ENCODE measurements at places on chromosomes 3 and 15.

DNA sequence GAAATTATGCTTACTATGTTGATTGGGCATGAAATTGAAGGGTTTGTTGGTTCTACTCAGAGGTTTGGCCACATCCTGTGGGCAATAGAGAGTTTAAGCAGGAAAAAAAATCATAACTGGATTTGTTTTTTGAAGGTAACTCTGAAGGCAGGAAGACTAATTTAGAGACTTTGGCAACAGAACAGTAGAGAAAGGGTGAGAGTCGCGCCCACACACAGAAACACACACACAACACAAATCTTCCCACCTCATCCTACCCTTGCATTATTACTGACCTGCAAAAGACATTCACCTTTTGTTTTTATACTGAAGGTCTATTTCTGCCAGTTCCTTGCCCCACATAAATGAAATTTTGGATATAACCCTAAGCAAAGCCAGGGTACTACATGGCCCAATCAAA lies 270.6 kb downstream of the TBL1XR1 start:
- no peak for DNase-seq

DNA sequence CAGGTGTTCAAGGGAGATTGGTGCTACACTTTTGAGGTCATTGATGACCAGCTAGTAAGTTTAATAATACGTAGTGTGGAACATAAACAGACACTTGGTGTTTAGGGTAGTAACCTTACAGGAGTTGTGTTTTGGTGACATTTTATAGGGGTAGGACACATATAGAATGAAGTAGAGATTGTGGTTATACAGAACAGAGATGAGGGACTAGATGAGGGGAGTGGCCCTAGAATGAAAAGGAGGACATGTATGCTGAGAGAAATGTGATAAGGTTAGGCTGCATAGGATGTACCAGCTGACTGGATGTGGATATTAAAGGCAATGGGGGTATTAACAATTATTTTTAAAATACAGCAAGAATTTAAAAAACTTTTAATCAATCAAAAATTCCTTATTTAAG lies 8.0 kb downstream of the MBNL1 start:
- DNase-seq, result no peak

GRCh38 chr15:35956056-35956455 lies 410.1 kb upstream of the DPH6 start:
- DNase-seq, result no peak

DNA sequence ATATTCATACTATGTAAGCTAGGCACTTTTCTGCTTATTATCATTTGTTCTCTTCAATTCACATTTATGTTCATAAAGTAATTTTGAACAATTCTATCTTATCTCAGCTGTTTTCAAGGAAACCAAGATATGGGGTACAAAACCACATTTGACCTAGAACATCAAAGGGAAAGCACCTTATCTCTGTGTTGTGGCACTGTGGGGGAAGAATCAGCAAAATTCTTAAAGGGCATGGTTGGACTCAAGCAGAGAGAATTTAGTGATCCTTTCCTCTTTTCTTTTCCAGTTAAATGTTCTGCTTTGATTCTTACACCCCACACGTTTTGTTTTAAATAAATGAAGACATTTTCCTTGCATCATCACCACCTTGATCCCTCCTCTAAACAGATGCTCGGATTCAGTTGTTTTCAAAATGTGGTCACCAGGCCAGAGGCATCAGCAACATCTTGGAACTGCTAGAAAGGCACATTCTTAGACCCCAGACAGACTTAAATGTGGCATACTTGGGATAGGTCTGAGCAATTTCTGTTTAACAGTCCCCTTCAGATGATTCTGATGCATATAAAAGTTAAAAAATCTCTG lies 128.4 kb upstream of the TP63 start:
- no peak for DNase-seq

DNA sequence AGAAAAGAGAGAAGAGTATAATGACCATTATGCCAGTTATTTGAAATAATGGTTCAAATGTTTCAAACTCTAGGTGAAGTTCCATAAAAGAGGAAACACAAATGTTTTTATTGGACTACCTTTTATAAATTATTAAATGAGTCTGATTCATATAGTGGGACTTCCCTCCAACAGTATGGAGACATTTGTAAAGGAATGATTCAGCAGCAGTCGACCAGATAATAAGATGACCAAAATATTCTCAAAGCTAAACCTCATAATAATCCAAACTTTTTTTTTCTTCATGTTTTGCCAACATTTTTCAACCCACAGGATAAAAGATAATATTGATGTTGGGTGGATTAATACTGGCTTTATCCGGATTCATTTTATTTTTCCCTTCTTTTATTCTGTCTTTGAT lies 18.8 kb downstream of the TIPARP start:
- DNase-seq, result no peak

DNA sequence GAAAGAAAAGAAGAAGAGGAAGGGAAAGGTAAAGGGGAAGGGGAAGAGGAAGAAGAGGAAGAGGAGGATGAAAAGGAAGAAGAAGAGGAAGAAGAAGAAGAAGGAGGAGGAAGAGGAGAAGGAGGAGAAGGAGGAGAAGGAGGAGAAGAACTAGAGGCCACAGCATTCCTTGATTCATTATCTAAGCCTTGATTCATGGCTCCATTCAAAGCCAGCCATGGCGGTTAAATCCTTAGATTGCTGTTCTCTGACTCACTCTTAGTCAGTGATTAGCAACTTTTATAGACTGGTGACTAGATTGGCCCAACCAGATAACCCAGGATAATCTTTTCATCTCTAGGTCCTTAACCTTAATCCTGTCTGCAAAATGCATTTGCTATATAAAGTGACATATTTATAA lies 47.6 kb downstream of the OSTN start:
- no peak for DNase-seq

- DNase-seq, result no peak
Measured at GRCh38 chr3:8899876-8900460, 63.3 kb downstream of the RAD18 start.

DNA sequence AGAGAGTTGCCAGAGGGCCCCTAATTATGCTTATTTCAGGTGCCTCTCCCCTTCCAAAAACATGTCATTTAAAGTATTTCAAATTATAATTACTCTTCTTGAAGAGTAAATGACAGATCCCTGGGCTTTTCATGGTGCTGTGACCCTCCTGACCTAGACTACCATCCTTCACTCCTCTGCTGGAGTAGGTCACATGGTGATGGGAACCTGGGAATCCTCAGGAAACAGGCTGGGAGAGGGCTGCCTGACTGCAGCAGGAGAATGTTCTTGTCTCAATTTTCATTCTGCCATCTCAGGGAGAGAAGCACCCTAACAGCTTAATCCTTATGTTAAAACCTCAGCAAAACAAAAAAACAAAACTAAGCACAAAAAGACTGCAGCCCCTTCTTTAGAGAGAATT lies 24.6 kb downstream of the PGBD4 start:
- DNase-seq, result no peak

DNA sequence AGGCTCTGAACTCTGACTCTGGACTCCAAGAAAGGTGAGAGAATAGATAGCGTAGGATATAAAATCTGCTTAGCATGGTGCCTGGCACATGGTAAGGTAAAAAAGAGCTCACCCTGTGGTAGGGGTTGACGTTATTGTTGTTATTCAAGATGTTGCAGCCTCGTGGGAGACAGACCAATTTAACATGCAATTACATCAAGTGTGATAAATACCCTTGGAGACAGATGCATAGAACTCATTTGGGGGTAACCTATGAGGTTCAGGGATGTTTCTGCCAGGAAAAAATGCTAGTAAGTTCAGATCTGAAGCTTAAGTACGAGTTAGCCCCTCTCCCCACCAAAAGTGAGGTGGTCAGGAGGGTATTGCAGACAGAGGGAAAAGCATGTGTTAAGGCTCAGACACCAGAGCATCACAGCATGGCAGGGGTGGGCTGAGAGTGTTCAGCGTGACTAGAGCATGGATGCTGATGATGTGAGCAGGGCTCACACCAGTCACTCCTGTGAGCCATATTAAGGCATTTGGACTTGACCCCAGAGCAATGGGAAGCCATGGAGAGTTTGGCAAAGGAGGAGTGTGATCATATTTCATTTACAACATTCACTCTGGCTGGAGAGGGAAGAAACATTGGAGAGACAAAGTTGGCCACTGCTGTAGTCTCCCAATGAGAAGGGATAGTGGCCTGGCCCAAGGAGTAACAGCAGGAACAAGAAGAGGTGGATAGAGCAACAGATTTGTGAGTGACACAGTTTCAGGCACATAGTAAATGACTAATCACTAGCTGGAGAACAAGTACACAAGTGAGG lies 181.0 kb downstream of the UACA start:
- no peak for DNase-seq

DNA sequence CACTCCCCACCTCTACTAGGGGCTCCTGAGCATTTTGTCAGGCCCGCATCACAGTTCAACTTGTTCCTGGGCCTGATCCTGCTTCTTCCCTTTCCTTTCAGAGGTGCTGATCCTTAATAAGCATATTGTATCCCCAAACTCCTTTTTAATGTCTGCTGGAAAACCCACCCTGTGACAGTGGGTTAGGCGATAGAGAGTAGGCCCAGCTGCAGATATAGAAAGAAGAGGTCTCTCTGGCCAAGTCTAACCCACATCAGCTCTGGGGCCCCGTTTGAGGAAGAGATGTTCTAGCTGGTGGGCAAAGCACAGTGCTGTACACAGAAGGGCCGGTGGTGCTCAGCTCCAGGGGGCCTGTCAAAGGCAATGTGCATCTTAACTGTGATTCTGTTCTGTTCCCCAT lies 34.3 kb upstream of the ST6GAL1 start:
- DNase-seq, result no peak

DNA sequence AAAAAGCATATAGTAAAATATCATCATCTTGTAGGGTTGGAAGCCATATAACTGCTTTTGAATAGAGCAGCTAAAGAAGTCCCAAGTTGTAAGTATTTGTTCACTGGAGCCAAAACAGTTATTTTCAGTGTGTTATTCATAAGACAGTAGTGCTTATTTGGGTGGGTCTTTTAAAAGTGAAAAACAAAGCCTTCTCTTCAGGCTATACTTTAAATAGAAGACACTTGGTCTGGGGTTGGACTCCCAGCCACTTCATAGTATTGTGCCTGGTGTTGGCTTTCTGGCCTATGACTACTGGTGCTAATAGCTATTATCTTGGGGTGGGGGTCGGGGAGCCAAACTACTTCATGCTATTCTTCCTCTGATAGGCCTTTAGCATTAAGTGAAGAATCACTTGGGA lies 135.2 kb downstream of the SLC25A26 start:
- no peak for DNase-seq

GRCh38 chr3:193231201-193231600 lies 9.8 kb upstream of the PLAAT1 start:
- DNase-seq, result no peak

DNA sequence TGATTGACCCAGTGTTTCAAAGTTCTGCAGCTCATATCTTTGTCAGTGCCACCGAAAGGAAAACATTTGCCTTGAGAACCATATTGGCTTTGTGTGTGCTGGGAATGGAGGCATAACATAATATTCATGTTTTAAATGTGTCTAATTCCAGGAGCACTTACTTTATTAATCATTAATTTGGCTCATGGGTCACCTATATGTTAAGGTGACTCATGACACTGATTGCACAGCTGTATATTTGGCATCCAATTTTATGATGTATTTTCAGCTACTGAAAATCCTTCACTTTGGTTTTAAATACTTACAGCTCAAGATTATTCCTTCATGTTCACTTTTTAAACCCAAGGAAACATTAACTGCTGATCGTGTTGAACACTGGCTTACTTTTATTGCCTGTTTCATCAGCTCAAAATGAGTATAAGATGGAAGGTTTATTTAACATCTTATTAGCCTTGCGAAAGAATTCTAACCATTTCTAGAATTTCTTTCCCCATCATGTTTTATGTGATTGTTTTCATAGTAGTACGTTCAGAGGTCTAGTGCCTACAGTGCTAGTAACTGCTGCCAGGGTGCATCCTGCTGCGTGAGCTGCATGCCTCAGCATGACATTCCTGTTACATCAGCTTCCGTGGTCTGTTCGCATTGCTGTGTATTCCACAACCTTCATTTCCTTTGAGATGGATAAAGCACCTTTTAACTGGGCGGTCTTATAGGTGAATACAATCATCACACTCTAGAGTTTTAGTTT lies 63.7 kb downstream of the LRCH3 start:
- no peak for DNase-seq

DNA sequence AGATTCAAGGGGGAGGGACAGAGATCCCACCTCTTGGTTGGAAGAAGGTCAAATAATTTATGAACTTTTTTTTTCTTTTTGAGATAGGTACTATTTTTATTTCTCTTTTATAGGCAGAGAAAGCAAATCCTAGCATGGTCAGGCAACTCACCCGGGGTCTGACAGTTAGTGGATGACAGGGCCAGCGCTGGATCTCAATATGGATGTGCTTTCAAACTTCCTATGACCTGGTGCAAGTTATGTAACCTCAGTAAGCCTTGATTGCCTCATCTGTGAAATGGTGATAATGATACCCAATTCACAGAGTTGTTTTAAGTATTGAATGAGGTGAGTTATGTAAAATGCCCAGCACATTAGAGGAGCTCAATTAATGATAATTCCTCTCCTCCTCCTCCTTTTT lies 86.8 kb upstream of the MEF2A start:
- no peak for DNase-seq

GRCh38 chr15:66294932-66295235 lies 1.5 kb downstream of the DIS3L start:
- no peak for DNase-seq

GRCh38 chr3:147380387-147380951 lies 25.9 kb downstream of the ZIC4 start:
- DNase-seq, result no peak

DNA sequence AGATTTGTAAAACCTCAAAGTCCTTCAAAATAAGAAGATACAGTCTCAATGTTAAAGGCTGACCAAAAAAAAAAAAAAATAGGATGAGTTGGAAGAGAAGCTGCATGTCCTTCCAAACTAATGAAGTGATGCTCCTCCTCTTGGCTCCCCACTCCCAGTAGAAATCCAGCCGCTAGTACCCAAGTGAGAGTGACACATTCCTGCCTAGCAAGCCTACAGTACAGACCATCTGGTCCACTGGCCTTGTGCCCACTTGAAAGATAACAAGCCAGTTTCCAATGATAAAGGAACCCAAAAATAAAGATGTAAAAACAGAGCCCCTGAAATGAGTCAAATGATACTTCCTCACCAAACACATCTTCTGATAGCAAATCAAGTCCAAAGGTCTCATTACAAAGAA lies 258.7 kb upstream of the NSMCE3 start:
- DNase-seq, result no peak

DNA sequence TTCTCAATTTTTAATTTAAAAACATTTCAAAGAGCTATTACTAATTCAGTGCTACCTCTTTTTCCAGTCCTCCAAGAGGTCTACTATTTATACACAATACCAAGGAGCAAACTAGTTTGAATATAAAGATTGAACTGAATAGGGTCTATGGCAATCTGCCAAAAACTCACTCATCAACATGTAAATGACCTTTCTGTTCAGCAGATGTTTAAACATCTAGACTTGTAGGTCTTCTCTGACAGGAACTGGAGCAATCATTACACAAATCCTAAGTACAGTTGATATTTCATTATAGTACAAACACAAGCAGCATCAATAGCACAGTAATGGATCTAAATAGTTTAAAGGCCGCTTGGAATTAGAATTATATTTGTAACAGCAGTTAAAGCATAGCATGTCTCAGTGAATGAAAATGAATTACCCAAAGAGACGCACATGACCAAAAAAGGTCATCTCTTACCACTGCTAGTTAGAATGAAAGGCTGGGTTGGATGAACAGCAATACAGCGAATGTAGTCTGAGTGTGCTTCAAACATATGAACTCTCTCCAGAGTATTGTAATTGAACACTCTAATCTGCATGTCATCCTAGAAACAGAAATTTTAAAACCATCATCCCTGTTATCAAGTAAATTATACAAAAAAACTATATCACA lies 10.7 kb downstream of the COPB2 start:
- DNase-seq, result no peak
